ENCODE measurements at places on chromosomes 7 and 10.

DNA sequence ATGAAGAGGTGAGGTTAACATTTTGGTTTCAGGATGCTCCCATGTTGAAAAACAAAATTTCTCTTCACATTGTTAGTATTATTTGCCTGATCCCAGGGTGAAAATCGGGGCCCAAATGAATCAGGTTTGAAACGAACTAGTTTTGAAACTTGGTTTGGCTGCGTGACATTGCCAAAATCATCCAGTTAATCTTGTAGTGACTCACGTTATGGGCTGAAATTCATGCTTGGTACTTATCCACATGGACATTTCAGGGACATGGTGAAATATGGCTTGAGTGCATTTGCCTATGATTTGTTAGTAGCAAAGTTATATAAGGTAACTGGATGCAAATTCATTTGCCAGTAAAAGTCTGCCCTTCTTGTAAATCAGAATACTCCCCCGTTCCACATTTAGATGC lies 97.3 kb downstream of the CFAP58 start:
- no peak for DNase-seq

- DNase-seq, result no peak
Observed at GRCh38 chr7:128908750-128909624, 1.5 kb downstream of the KCP start.

DNA sequence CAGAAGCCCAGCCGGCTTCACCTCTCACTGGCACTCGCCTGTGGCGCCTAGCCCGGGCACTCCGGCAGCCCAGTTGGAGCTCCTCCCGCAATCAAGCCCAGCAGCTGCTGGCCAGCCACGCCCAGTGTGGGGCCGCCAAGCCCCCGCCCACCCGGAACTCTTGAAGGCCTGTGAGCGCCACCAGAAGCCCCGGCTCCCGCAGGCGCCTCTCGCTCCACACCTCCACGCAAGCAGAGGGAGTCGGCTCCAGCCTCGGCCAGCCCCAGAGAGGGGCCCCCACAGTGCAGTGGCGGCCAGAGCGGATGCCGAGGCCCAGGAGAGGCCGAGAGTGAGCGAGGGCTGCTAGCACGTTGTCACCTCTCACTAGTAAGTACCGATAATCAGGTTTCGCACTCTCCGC lies 240.7 kb downstream of the TFEC start:
- no peak for DNase-seq

- DNase-seq, result no peak
Observed at GRCh38 chr7:82477733-82478515, 34.3 kb upstream of the CACNA2D1 start.

DNA sequence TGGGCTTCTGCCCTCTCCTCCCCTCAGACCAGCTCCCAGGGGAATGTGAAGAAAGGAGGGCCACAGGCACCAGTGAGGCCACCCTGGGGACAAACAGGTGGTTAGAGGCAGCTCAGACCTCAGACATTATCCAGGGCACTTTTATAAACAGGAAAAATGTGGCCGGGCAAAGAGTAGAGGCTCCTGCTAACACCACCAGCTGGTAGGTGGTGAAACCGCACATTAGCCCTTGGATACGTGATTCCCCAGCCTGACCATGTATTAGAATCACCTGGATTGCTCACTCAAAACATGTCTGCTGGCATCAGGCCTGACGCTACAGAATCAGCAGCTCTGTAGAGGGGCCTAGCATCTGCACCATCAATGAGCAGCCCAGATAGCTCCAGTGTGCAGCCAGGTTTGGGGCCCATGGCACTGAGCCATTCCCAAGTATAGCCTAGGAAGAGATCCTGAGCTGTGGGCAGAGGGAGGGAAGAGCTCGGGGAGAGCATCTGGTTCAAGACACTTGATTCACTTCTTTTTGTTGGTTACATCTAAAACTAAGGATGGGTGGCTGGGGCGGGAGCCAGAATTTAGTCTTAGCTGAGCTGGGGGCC lies 37.1 kb downstream of the GPR26 start:
- no peak for DNase-seq

GRCh38 chr10:35644050-35644950 lies 2.2 kb upstream of the FZD8 start:
- no peak for DNase-seq

- no peak for DNase-seq
Observed at GRCh38 chr7:72176875-72177274, 235.3 kb downstream of the CALN1 start.

DNA sequence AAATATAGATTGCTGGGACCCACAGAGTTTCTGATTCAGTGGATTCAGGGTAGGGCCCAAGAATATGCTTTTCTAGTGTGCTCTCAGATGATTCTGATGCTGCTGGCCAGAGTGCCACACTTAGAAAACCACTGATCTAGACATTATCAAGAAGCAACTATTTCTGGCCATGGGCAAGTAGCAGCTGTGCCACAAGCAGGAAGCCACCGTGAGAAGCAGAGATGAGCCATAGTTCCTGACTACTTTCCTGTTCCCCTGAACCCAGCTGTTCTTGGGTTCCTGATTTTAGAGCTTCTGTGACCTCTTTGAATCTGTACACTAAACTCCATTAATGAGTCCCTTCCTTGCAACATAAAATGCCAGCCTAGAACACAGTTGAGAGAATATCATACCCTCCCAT lies 38.1 kb upstream of the PIK3AP1 start:
- DNase-seq, result no peak

GRCh38 chr7:47795631-47796030 lies 152.6 kb downstream of the PKD1L1 start:
- DNase-seq, result no peak

- no peak for DNase-seq
Observed at GRCh38 chr10:48247680-48248079, 26.8 kb downstream of the FRMPD2 start.

DNA sequence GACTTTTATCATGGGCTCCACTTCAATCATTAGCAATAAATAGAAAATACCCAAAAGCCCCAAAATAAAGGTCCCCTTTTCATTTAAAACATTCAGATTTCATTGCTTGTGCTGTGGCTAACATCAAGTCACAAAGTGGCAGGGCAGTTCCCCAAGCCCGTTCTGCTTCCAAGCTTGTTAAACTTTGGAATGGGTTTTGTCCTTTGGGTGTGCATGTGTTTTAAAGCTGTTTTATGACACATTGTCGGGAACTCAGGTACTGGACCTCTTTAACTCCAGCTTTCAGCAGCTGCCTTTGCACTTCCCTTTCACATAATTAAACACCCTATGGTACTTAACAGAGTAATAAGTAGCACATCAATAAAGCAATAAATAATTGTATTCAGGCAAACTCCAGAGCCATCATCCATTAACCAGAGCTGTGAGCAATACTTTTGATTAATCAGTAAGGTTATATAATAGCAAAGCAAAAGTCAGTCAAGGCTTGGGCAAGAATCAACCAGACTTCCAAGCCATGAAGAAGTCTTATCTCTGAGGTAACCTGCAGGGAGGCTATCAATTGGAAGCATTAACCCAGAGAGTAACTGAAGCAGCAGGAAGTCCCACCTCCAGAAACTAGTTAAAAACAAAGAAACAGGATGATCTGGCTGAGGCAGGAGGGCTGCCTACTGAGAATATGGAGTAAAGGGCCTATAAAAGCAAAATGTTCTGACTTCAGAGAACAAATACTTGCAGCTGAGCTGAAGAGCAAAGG lies 56.1 kb upstream of the ARID5B start:
- DNase-seq, result no peak

DNA sequence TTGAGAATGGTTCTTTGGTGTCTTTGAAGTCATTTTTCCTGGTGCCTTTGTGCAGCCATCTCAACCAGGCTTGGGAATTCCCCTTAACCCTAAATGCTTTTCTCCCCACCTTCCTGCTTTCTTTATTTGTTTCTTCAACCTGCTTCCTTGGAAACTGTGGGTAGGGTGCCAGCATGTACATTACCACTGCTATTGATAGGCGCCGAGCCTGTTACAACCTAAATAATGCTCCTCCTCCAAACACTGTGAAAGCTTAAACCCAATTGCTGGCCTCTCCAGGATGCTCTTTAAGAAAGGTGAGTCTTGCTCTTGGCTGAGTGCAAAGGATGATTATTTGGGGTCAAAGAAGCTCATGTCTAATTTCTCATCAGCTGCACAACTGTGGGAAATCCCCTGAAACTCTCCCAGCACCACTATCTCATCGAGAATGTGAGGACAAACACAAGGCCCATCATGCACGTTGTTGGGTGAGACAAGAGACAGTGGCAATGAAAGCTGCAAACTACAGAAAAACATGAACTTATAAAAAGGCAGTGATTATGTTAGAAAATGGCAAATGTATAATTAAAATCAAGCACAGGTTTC lies 285.5 kb upstream of the IGFBP3 start:
- DNase-seq, result no peak

DNA sequence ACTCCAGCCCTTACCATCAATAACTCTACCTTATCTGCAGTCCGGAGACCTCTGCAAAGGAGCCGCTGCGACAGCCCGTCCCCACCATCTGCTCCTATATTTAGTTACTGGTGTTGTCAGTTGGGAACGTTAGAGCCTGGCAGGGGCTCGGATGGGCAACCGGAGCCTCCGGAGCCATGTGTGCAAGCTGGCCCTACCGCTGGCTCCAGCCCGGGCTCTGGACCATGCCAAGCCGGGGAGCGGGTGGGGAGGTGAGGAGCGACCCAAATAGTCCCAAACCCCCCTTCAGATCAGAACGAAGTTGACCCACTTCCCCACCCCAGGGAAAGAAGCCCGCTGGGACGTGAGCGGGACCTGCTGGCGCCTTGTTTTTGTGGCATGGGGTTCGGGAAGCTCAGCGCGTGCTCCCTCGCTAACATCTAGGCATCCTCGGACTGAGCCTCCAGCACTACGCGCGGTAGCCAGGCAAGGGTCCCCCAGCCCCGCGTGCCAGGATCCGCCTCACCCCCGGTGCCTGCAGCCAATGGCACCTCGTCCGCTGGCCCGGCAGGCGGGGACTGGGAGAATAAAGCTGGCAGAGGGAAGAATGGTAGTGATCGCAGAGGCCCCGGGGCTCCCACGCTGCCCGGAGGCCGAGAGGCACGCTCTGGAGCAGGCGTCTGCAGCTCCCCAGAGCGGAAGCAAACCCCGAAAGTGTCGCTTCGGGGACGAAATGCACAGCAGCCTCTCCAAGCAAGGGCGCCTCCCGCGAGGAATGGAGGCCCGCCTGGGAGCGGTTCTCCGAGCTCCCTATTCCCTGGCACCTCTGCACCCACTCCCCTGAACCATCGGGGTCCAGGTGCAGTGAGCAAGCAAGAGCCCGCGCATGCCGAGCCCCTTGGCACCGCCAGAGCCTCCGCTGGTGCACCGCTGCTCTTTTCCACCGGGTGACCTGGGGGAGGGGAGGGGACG lies 679 bp downstream of the LRRC20 start:
- DNase-seq, result no peak

GRCh38 chr7:152392254-152392653 lies 43.5 kb downstream of the KMT2C start:
- DNase-seq, result no peak

DNA sequence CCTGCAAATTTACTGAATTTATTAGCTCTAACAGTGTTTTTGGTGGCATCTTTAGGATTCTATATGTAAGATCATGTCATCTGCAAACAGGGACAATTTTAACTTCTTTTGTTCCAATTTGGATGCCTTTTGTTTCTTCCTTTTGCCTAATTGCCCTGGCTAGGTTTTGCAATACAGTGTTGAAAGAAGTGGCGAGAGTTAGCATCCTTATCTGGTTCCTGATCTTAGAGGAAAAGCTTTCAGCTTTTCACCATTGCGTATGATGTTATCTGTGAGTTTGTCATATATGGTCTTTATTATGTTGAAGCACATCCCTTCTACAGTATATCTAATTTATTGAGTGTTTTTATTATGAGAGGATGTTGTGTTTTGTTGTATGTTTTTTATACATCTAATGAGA lies 301.4 kb downstream of the PTPRN2 start:
- no peak for DNase-seq

DNA sequence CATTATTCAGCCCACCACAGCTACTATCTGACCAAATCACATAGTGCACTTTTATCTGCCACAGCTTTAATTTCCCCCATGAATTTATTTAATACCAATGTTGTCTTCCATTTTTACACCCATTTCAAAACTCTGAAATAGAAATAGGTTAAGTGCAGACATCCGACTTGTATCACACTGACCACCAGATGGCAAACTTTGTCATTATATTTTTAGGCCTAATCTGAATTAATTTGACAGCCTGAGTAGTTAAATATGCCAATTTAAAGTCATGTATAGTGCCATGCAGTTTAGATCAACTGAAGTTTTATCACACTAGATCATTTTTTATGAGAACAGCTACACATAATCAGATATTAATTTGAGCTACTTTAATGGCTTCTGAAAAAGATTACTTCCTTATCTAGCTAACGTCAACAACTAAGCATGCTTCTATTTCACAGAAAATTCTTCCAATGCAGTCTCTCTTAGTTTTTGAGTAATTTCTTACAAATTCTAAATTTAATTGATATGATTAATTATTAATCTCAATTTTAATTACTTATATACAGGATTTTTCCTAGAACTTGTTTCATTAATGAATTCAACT lies 566.4 kb downstream of the GFRA1 start:
- DNase-seq, result no peak

GRCh38 chr10:9792181-9792580 lies 1225.5 kb upstream of the CELF2 start:
- no peak for DNase-seq
